ENCODE measurements at places on chromosomes 5 and 9.

DNA sequence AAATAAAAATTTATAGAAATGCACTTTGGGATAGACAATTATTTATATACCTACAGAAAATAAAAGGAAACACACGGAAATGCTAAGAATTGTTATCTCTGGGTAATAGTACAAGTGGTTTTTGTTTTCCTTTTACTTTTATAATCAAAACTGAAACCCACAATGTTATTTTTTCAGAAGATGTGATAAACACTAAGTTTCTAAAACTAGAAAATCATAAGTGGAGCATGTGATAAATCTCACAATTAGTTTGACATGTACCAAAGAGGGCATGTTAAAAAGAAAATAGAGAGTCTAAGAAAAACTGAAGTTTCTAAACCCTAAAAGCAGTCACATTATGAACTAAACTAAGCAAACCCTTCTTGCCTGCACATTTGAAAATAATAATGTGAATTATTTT is 61.1 kb downstream of the OXCT1 start:
- no peak for DNase-seq

DNA sequence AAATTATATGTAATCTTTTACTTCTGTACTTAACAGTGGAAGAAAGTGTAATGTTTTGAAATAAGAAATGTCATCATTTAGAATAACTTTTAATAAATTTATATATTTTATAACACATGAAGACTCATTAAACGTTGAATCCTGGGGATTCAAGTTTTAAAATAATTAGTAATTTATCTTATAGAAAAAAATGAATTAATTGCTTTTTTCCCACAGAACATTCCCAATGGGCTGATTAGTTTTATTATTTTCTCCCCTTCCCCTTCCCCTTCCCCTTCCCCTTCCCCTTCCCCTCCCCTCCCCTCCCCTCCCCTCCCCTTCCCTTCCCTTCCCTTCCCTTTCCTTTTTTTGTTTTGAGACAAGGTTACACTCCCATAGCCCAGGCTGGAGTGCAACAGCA is 79.7 kb downstream of the MRPS30 start:
- no peak for DNase-seq

DNA sequence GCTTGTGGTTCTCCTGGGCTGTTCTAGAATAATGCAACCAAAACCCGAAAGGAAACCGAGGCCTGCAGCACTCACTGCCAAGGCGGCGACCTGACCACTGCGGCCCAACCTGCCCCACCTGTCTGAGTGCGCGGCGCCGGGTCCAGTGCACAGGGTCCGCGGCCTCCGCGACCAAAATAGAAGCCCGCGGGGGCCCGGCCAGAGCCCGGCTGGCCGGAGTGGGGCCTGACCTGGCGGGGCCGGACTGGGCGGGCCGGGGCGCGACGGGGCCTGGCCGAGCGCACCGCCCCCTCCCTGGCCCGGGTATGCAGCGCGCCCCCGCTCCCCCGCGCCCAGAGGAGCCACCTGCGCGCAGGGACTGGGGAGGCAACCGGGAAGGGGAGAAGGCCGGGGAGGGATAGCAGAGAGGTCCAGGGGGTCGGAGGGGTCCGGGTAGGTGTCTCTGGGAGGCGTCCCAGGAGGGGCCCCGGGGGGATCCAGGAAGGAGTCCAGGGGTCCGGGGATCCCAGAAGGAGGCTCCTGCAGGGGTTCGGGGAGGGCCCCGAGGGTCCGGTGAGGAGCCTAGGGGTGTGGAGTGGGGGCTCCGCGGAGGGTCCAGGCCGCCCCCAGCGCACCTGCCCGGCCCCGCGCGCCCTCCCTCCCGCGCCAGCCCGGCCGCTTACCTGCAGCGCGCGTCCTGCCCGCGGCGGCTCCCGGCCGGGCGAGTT is 503 bp downstream of the SEMA4D start:
- DNase-seq: no peak

GRCh38 chr5:116176121-116176520 is 91.3 kb downstream of the COMMD10 start:
- no peak for DNase-seq
